ENCODE measurements at places on chromosomes 7 and 10.

DNA sequence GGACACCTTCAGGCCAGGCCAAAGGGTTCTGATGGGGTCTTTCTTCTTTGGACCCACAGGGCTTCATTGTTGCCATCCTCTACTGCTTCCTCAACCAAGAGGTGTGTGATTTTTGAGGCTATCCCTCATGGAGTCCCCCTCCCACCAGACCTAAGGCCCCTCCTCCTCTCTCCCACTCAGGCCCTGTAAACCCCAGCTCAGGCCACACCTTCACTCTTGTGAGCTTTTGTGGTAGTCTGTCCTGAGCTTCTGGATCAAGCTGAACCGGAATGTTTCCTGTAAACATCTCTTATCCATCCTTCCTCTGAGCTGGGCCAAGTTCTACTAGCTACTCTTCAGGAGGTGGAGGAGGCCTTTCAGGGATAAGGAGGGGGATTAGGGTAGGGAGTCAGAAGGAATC lies 13.5 kb downstream of the GHRHR start:
- DNase-seq, result no peak
- H3K4me1 ChIP-seq, result 0 out of 2 replicates have a peak, but pooled peaks cover 3% of the 10 kb centered on the region
- no peak overlapping the region for H3K27ac ChIP-seq
- H3K4me3 ChIP-seq, result no peak overlapping the region
- H3K27me3 ChIP-seq, result no peaks in the 10 kb centered on the region

DNA sequence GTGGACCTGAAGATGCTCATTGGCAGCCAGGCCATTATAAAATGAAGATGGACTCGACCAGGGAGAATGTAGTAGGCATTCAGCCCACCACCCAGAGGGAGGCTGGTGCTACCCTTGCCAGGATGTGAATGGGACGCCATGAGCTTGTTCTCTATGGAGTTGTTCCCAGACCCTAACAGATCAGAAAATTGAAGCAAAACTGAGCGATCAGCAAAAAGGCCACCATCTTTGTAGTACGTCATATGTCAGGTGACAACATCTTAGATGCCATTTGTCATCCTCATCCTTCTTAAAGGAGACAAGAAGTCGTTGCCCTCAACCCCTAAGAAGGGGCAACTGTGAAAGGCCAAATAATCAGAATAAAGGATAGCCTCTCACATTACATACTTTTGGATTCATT lies 61.7 kb downstream of the DOCK1 start:
- H3K4me1 ChIP-seq, result no peaks in the 10 kb centered on the region
- H3K27me3 ChIP-seq, result no peaks in the 10 kb centered on the region
- no peaks in the 10 kb centered on the region for H3K36me3 ChIP-seq
- H3K4me3 ChIP-seq, result no peak overlapping the region

GRCh38 chr10:102674566-102674965 lies 30.3 kb downstream of the TRIM8 start:
- peaks cover 40% of the 10 kb centered on the region for H3K4me1 ChIP-seq
- H3K27ac ChIP-seq, result no peak overlapping the region
- no peaks in the 10 kb centered on the region for H3K27me3 ChIP-seq
- H3K4me3 ChIP-seq, result no peak overlapping the region
- H3K36me3 ChIP-seq, result no peaks in the 10 kb centered on the region
- DNase-seq, result no peak

DNA sequence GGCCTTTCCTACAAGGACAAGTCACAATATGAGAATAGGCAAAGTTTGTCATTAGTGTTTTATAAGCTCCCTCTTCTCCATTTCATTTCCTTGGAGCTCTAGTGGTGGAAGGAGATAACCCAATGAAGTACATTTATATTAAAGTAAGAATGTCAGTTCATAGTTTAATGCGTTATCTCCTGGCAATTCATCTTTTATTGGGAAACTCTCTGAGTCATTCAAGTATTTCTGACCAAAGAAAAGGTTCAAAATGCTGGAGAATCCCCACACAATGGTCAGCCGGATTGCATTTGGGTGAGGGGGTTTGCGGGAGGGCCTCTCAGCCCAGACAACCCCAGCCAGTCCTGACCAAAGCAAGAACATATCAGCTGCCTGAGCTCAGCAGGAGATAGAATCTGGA lies 321.5 kb upstream of the NRP1 start:
- H3K4me3 ChIP-seq, result no peak overlapping the region
- no peaks in the 10 kb centered on the region for H3K27me3 ChIP-seq
- peaks cover 4% of the 10 kb centered on the region for H3K4me1 ChIP-seq
- no peaks in the 10 kb centered on the region for H3K36me3 ChIP-seq
- H3K27ac ChIP-seq, result no peak overlapping the region

- H3K4me1 ChIP-seq, result peaks cover 47% of the 10 kb centered on the region
- no peak overlapping the region for H3K27ac ChIP-seq
- H3K4me3 ChIP-seq, result peak overlapping the region; percentile 46
These were observed 2.7 kb downstream of the VGF start for GRCh38 chr7:101162551-101163278.

GRCh38 chr7:109638321-109638720 lies 1068.6 kb downstream of the DNAJB9 start:
- peaks cover 4% of the 10 kb centered on the region for H3K4me1 ChIP-seq
- H3K36me3 ChIP-seq, result no peaks in the 10 kb centered on the region
- H3K27ac ChIP-seq, result no peak overlapping the region
- no peak overlapping the region for H3K4me3 ChIP-seq

DNA sequence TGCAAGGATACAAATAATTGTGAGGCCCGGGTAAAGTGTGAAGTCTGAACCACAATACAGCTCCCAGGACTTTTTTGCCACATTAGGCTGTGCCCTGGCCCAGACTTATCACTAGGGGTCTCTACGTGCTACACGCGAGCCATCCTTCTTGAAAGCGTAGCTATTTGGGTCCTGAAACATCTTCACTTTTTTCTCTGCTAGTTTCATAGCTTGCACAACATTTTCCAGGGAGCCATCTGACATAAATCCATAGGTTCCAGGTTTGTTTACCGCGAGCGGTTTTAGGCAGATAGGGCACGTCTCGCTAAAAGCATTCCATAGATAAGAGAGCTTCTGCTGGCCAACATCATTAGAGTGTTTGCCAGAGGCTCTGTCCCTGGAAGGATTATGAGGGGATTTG lies 226.5 kb downstream of the RPS24 start:
- no peak overlapping the region for H3K27ac ChIP-seq
- DNase-seq, result no peak
- H3K4me3 ChIP-seq, result no peak overlapping the region
- H3K4me1 ChIP-seq, result no peaks in the 10 kb centered on the region
- H3K36me3 ChIP-seq, result no peaks in the 10 kb centered on the region

- H3K4me1 ChIP-seq, result no peaks in the 10 kb centered on the region
- H3K27me3 ChIP-seq, result no peaks in the 10 kb centered on the region
- DNase-seq, result no peak
- H3K36me3 ChIP-seq, result no peaks in the 10 kb centered on the region
- no peak overlapping the region for H3K4me3 ChIP-seq
- H3K27ac ChIP-seq, result no peak overlapping the region
These were observed 306.4 kb downstream of the PAXIP1 start for GRCh38 chr7:154696556-154696955.

DNA sequence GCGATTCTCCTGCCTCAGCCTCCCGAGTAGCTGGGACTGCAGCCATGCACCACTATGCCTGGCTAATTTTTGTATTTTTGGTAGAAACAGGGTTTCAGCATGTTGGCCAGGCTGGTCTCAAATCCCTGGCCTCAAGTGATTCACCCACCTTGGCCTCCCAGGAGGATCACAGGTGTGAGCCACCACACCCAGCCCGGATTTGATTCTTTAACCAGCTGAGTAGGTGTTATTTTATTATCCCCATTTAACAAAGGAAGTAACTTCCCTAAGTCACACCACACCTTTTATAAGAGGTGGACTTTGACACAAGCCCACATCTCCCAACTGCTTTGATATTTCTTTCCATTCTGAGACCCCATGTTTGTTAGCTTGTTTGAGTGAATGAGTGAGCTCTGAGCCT lies 25.0 kb downstream of the SLC25A28 start:
- no peaks in the 10 kb centered on the region for H3K36me3 ChIP-seq
- no peak for DNase-seq
- H3K4me1 ChIP-seq, result peaks cover 7% of the 10 kb centered on the region

GRCh38 chr7:130442601-130443000 lies 1.8 kb upstream of the CEP41 start:
- H3K4me3 ChIP-seq, result no peak overlapping the region
- H3K27me3 ChIP-seq, result no peaks in the 10 kb centered on the region
- DNase-seq, result no peak
- no peaks in the 10 kb centered on the region for H3K36me3 ChIP-seq
- no peak overlapping the region for H3K27ac ChIP-seq
- peaks cover 6% of the 10 kb centered on the region for H3K4me1 ChIP-seq

DNA sequence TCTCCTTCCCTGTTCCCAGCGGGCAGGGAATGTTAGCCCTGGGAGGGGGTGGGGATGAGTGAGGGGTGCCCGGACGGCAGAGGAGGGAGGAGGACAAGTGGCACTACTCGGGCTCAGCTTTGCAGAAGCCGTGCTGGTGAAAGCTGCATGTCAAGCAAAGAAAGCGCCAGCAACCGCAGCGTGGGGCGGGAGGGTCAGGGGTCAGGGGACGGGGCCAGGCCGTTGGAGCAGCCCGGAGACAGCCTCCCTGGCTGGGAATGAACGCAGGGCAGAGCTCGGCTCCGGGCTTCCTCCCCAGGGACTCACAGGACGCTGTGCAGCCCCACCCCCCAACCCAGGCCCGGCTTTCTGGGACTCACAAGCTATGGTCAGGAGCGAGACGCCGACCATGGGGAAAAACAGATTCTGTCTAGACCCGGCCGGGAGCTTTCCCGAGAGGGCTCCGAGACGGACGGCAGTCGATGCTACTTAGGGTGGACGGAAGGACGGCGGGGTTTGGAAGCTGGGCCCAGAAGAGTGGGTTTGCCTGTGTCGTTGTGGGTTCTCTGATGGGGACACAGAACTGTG lies 113.4 kb downstream of the VIPR2 start:
- H3K36me3 ChIP-seq, result no peaks in the 10 kb centered on the region
- peak overlapping the region; percentile 58 for H3K4me3 ChIP-seq
- peaks cover 2% of the 10 kb centered on the region for H3K27me3 ChIP-seq
- peak; percentile 65 for DNase-seq

- H3K4me3 ChIP-seq, result no peak overlapping the region
- no peaks in the 10 kb centered on the region for H3K27me3 ChIP-seq
- H3K27ac ChIP-seq, result no peak overlapping the region
- H3K4me1 ChIP-seq, result no peaks in the 10 kb centered on the region
- no peaks in the 10 kb centered on the region for H3K36me3 ChIP-seq
- DNase-seq, result no peak
These were observed 37.5 kb upstream of the ANK3 start for GRCh38 chr10:60427148-60427547.

DNA sequence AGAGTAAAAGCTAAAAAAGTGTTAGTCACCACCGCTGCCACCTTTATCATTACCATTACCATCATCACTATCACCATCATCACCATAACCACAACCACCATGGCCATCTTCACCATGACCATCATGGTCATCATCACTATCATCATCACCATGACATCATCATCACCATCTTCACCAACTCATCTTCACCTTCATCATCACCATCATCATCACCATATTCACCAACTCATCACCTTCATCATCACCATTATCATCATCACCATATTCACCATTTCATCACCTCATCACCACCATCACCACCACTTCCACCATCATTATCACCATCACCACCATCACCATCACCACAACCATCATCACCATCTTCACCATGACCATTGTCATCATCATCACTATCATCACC lies 46.5 kb upstream of the PDGFA start:
- no peak for DNase-seq
- no peak overlapping the region for H3K27ac ChIP-seq
- H3K36me3 ChIP-seq, result no peaks in the 10 kb centered on the region
- peaks cover 4% of the 10 kb centered on the region for H3K4me1 ChIP-seq
- H3K27me3 ChIP-seq, result no peaks in the 10 kb centered on the region

DNA sequence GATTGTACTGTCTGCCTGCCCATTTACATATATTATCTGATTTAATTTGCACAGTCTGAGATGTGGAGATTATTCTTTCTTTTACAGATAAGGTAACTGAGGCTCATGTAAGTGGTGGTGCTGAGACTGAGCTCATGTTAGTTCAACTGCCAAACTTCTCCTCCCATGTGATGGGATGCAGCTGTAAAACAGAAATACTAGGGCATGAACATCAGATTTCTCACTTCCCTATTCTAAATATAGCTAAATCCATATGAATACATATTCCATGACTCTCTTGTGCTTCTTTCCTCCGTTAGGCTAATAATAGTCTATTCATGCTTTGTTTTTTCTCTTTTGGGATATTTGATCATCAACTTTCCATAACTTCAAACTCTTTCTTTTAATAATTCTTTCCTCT lies 84.7 kb downstream of the PTPRZ1 start:
- peaks cover 19% of the 10 kb centered on the region for H3K4me1 ChIP-seq
- no peak overlapping the region for H3K27ac ChIP-seq
- DNase-seq, result no peak
- H3K4me3 ChIP-seq, result no peak overlapping the region
- no peaks in the 10 kb centered on the region for H3K36me3 ChIP-seq

DNA sequence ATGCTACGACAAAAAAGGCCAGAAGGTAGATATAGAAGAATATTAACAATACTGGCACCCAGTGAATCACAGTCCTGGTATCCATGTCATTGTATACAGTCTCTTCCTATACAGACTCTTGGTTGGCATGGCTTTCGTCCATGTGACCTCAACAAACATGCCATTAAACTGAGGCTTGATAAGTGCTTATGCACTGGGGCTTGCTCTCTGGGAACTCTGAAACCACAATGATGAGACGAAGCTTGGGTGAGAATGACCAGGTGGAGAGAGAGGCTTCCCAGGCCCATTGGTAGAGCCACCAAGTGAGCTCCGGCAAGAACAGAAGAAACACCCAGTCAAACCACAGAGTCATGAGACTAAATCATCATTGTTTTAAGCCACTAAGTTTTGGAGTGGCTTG lies 33.2 kb downstream of the PNPLA8 start:
- H3K27me3 ChIP-seq, result no peaks in the 10 kb centered on the region
- H3K36me3 ChIP-seq, result no peaks in the 10 kb centered on the region
- DNase-seq, result no peak
- H3K27ac ChIP-seq, result no peak overlapping the region
- H3K4me1 ChIP-seq, result no peaks in the 10 kb centered on the region

- no peak overlapping the region for H3K4me3 ChIP-seq
- no peak for DNase-seq
- no peaks in the 10 kb centered on the region for H3K36me3 ChIP-seq
These were observed 213.1 kb downstream of the MAGI2 start for GRCh38 chr7:79240413-79240812.

- no peak overlapping the region for H3K27ac ChIP-seq
- no peak for DNase-seq
- no peaks in the 10 kb centered on the region for H3K4me1 ChIP-seq
- H3K27me3 ChIP-seq, result no peaks in the 10 kb centered on the region
- H3K4me3 ChIP-seq, result no peak overlapping the region
These were observed 28.9 kb upstream of the INHBA start for GRCh38 chr7:41731493-41732435.

DNA sequence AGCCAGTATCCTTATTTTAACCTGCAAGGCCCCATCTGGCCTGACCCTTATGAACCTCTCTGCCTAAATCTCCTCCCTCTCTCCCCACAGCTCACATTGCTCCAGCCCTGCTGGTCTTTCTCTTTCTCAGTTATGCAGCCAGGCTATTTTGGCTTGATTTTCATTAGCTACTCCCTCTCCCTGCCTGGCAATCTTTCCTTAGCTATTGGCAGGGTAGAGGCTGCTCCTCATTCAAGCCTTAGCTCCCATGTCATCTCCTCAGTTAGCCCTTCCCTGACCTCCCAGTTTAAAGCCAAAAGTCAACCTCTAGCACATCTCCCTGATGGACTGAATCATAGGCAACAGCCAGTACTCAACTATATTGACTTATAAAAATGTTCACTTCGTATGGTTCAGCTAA lies 214.4 kb upstream of the CELF2 start:
- peaks cover 1% of the 10 kb centered on the region for H3K27me3 ChIP-seq
- peaks cover 10% of the 10 kb centered on the region for H3K4me1 ChIP-seq
- DNase-seq, result no peak
- H3K36me3 ChIP-seq, result no peaks in the 10 kb centered on the region

Measured in H1 (cell line).